ENCODE measurements at places on chromosomes 5 and 9.

GRCh38 chr9:110089681-110090370, 118.1 kb downstream of the C9orf152 start:
- no peak for DNase-seq

GRCh38 chr9:87270221-87270847, 227.3 kb upstream of the DAPK1 start:
- no peak for DNase-seq

DNA sequence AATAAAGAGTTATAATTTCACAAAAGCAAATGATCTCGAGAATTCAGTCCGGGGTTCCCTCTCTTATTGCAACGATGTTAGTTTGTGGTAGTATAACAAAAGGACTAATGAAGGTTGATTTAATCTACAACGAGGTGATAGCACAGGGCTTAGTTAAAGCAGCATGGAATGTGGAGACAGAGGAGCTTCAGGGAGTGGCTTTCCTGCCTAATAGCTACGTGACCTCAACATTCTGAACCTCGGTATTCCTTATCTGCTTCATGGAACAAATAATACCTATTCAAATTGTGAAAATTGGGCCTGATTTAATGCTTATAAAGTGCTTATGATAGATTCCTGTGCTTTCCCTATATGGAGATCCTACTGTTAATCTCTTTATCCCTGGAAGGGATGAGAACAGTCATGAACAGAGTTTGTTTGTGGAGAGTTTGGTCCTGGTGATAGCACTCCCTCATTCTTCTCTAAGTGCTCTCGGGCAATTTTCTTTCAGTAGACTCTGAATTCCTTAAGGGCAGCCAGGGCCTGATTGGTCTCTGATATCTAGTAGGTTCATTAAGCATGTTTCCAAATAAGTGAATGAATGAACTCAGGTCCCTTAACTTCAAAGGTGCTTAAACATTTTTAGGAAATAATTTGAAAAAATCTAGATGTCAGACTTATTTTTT, 104.1 kb upstream of the TUT7 start:
- no peak for DNase-seq

- peak; percentile 79 for DNase-seq
Observed at GRCh38 chr9:93155716-93156474, 21.8 kb upstream of the NINJ1 start.

GRCh38 chr9:104868687-104869404, 59.1 kb downstream of the ABCA1 start:
- DNase-seq, result peak; percentile 71

- no peak for DNase-seq
Observed at GRCh38 chr9:100419166-100419565, 7.8 kb upstream of the MSANTD3 start.

- no peak for DNase-seq
Observed at GRCh38 chr9:124454296-124454695, 4.0 kb downstream of the ADGRD2 start.
